Mesothelial cell of epicardium (in vitro differentiated cells): ENCODE measurements at places on chromosomes 6 and 20. TPM values are rescaled to one million over a fixed set of nuclear protein-coding genes. Genes with fewer than 3 reads are reported as not detected.

- H3K4me3 ChIP-seq: no peak overlapping the region
- no peaks in the 10 kb centered on the region for H3K36me3 ChIP-seq
- no peaks in the 10 kb centered on the region for H3K27me3 ChIP-seq
- H3K4me1 ChIP-seq: peaks cover 25% of the 10 kb centered on the region
Observed at GRCh38 chr6:54903884-54904283, 57.3 kb downstream of the FAM83B start.

DNA sequence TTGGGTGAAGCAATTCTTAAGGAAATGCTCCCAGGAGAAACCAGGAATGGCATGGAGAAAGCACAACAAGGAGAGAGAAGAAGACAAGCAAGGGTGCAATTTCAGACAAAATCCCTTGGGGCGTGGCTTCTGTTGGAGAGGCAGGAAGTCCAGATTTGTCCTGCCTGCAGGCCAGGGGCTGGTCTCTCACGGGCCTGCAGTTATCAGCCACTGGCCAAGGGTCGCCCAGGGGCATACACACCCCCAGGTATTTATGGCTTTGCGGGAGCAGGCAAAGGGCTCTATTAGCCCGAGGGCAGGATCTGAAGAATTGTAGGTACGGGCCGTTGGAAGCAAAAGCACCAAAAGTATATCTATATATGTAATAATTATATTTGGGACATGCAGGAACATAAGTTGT, 87.7 kb downstream of the IYD start:
- no peak overlapping the region for H3K4me3 ChIP-seq
- H3K4me1 ChIP-seq: peaks cover 22% of the 10 kb centered on the region
- H3K27me3 ChIP-seq: no peaks in the 10 kb centered on the region

- H3K27me3 ChIP-seq: peaks cover 47% of the 10 kb centered on the region
- H3K36me3 ChIP-seq: no peaks in the 10 kb centered on the region
- no peak overlapping the region for H3K4me3 ChIP-seq
- no peaks in the 10 kb centered on the region for H3K4me1 ChIP-seq
- H3K27ac ChIP-seq: no peak overlapping the region
Observed at GRCh38 chr6:40542175-40542764, 44.9 kb downstream of the LRFN2 start.

GRCh38 chr6:11218102-11218442, 14.4 kb downstream of the NEDD9 start:
- H3K27ac ChIP-seq: no peak overlapping the region
- H3K4me3 ChIP-seq: no peak overlapping the region
- H3K4me1 ChIP-seq: peaks cover 93% of the 10 kb centered on the region
- no peak for DNase-seq

DNA sequence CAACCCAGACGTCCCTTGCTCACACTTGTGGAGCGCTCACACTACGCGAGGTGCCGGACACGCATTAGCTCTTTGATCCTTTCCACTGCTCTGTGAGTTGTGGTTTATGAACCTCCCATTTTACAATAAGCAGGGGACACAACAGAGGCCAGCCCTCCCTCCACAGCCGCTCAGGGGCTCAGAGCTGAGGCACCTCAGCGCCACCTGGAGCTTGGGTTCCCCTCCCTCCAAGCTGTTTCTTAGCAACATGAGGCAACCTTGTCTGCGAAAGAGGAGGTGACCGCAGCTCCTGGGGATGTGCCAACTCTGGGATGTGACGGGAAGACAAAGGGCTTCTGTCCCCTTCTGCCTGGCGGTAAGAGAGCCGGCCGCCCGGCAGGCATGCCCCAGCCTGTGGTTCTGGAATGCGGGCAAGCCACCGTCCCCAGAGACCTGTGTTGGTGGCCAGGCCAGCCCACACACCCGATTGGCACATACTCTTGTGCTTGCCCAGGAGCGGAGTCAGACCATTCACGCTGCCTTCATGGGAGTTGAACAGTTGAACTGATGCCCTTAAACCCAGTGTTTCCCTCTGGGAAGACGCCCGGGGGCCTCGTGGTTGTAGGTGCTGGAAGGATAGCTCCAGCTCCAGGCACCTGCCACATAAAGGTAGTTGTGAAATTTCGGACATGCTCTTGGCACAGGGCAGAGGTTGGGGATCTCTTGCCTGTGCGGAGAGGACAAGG, 44.5 kb downstream of the RBM38 start:
- H3K4me3 ChIP-seq: no peak overlapping the region
- DNase-seq: peak; percentile 66
- peaks cover 14% of the 10 kb centered on the region for H3K4me1 ChIP-seq
- no peak overlapping the region for H3K27ac ChIP-seq

GRCh38 chr6:6230286-6230685, 90.2 kb downstream of the F13A1 start:
- H3K27ac ChIP-seq: no peak overlapping the region
- no peak for DNase-seq
- H3K36me3 ChIP-seq: no peaks in the 10 kb centered on the region
- peaks cover 47% of the 10 kb centered on the region for H3K27me3 ChIP-seq
- H3K4me1 ChIP-seq: no peaks in the 10 kb centered on the region

DNA sequence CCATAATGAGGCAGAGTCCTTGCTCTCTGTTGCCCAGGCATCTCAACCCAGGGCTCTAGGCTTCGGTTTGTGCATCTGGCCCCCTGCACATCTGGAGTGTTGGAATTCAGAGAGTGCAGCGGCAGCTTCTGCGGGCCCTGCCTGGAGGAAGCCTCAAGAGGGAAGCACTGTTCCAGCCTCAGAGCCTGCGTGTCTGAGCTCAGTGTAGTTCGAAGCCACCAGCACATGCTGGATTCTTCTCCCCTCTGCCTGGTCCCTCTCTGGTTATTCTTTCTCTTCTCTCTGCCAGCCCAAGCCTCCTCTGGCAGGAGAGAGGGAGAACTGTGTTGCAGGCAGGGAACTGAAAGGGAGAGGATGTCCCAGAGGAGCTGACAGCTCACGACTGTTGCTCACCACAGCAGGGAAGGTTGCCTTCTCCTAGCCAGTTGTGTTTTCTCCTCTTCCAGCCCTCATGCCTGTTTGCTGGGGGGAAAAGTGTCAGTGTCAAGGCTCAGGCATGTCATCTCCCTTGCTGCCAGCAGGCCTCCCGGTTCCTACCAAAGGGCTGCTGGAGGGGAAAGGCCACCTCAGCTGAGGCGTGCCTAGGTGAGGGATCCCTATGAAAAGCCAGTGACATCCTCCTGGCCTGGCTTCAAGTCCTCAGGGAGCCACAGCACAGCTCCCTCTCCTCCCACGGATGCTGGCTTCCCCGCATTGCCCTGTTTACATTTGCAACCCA, 126.0 kb upstream of the LRFN2 start:
- no peak overlapping the region for H3K27ac ChIP-seq
- H3K4me1 ChIP-seq: peaks cover 10% of the 10 kb centered on the region
- DNase-seq: no peak

- no peak for DNase-seq
- peaks cover 38% of the 10 kb centered on the region for H3K36me3 ChIP-seq
- H3K4me3 ChIP-seq: no peak overlapping the region
- peaks cover 7% of the 10 kb centered on the region for H3K4me1 ChIP-seq
Observed at GRCh38 chr20:62135573-62136266, 7.5 kb downstream of the PSMA7 start.

DNA sequence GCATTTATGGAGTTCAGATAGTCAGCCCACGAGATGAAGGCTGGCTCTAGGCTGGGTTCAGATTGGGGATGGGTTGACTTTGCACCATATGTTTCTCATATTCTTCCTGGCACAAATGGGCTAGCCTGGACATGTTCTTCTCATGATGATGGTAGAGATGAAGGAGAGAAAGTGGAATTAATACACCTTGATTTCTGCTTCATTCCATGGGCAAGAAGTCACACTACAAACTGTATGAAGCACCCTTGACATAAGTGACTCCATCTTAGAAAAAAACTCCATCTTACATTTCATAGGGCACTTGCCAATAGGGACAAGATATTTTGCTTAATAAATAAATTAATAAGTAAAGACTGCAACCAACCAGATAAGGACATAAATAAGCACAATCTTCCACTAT, 12.0 kb upstream of the CD83 start:
- H3K4me1 ChIP-seq: no peaks in the 10 kb centered on the region
- no peaks in the 10 kb centered on the region for H3K36me3 ChIP-seq
- H3K27ac ChIP-seq: no peak overlapping the region
- DNase-seq: no peak

DNA sequence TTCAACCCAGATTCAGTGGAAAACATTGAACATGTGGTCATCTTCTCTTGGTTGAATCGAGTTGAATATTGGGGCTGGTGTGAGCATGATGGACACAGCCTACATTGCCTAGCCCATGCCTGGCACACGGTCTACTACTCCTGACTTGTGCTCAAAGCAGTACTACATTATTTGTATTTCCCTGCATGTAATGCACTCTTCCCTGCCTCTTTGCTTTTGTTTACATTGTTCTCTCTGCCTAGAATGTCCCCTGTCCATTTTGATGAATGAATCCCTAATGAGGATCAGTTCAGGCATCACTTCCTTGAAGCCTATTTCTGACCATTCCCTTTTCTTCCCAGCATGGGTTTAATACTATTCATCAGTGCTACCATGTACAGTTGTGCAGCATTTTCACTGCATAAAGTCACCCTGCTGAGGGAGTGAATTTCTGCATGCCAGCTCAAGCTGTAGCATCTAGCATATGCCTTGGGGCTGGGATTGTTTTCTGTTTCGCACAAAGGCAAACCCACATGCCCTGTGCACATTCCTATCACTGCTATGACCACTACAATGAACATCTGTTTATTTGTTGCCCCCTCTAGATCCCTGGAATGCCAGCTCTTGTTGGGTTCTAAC, 75.3 kb upstream of the CCN6 start:
- H3K36me3 ChIP-seq: no peaks in the 10 kb centered on the region
- H3K27me3 ChIP-seq: no peaks in the 10 kb centered on the region
- H3K4me3 ChIP-seq: no peak overlapping the region
- no peak for DNase-seq
- peaks cover 49% of the 10 kb centered on the region for H3K4me1 ChIP-seq

DNA sequence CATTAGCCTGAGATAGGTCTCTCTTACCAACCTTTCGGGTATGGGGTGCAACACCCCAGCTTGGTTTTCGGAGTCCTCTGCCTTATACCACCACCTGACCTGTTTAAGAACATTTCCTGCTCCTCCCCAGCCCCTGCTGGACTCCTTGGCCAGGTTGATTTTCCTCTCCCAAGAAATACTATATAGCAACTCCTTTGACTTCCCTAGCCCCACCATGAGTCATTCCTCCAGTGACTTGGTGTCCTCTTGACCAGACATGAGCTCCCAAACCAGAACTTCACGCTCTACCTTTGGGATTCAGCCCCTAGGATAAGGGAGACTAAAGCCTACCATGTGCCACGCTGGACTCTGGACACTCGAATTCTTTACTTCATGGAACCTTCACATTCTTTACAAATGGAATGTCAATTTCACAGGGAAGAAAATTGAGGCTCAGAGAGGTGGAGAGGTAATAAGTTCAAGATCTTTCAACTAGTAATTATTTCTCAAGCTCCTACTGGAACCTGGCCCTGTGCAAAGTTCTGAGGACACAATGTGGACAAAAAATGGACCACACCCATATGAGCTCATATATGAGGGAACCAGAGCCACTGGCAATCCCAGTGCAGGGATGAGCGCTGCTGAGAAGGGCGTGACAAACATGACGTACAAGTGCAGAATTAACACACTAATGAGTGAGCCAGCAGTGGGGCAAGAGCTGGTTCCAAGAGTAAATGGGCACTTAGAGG, 48.2 kb downstream of the SIRPA start:
- peaks cover 41% of the 10 kb centered on the region for H3K27me3 ChIP-seq
- H3K36me3 ChIP-seq: no peaks in the 10 kb centered on the region
- peaks cover 30% of the 10 kb centered on the region for H3K4me1 ChIP-seq
- H3K27ac ChIP-seq: no peak overlapping the region

DNA sequence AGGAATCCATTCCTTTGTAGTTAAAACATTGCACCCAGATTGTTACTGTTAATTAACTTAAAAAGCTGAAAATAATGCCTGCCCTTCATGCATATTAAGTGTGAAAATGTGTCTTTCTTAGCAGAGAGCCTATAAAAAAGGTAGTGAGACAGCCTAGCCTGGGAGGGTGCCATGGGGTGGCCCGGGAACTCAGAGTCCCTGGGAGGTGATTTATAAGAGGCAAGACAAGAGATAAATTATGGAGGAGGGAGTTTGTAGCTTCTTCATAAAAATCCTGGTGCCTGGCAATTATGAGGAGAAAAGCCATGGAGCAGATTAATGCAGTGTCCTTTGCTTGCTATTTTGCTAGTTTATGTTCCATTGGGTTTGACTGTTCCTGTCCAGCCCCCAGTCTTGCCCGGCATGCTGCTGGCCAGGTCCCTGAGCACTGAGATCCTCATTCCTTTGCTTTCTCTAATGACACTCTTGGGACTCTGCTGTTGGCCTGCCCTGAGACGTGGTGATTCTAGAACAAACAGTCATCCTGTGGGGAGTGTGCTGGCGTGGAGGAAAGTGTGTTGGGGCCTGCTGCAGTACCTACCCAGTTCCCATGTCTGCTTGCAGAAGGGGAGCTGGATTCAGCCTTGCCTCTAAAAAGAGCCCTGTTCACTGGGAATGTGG, 4.2 kb downstream of the MLN start:
- H3K27ac ChIP-seq: no peak overlapping the region
- peaks cover 5% of the 10 kb centered on the region for H3K4me1 ChIP-seq
- DNase-seq: no peak
- H3K27me3 ChIP-seq: peaks cover 43% of the 10 kb centered on the region
- H3K4me3 ChIP-seq: no peak overlapping the region
- no peaks in the 10 kb centered on the region for H3K36me3 ChIP-seq

GRCh38 chr6:135093578-135093977, 39.0 kb upstream of the HBS1L start:
- peaks cover 36% of the 10 kb centered on the region for H3K27me3 ChIP-seq
- no peaks in the 10 kb centered on the region for H3K4me1 ChIP-seq
- DNase-seq: no peak
- H3K36me3 ChIP-seq: no peaks in the 10 kb centered on the region
- H3K4me3 ChIP-seq: no peak overlapping the region
- no peak overlapping the region for H3K27ac ChIP-seq

- DNase-seq: no peak
- no peaks in the 10 kb centered on the region for H3K36me3 ChIP-seq
- H3K4me3 ChIP-seq: no peak overlapping the region
- peaks cover 21% of the 10 kb centered on the region for H3K4me1 ChIP-seq
- H3K27ac ChIP-seq: no peak overlapping the region
Observed at GRCh38 chr6:62354261-62354660, 68.2 kb upstream of the KHDRBS2 start.

GRCh38 chr6:125814481-125814880, 23.7 kb downstream of the NCOA7 start:
- H3K4me1 ChIP-seq: peaks cover 76% of the 10 kb centered on the region
- no peaks in the 10 kb centered on the region for H3K36me3 ChIP-seq
- DNase-seq: no peak
- H3K4me3 ChIP-seq: no peak overlapping the region
- H3K27ac ChIP-seq: peak overlapping the region; percentile 74

- H3K27ac ChIP-seq: no peak overlapping the region
- H3K4me3 ChIP-seq: no peak overlapping the region
- no peak for DNase-seq
Observed at GRCh38 chr6:105691971-105692370, 289.1 kb upstream of the PREP start.

Gene SOBP
- total RNA-seq: 7.6 to 8.8 TPM (median 7.6 TPM) in 3 replicates

Gene SLC32A1
- not detected in 3 replicates for total RNA-seq

Gene SRC
- total RNA-seq: 81.2 to 85.2 TPM (median 81.3 TPM) in 3 replicates

Gene TNFRSF21
- 23.8 to 25.0 TPM (median 24.2 TPM) in 3 replicates for total RNA-seq

Gene DEFB119
- not detected in 3 replicates for total RNA-seq

Gene NEDD9
- 25.5 to 28.6 TPM (median 27.4 TPM) in 3 replicates for total RNA-seq

Gene C20orf204
- 2.8 to 4.2 TPM (median 3.2 TPM) in 3 replicates for total RNA-seq

Gene EFCAB8
- 0.11 to 0.51 TPM (median 0.47 TPM) in 3 replicates for total RNA-seq

Gene CAP2
- 14.1 to 15.6 TPM (median 15.0 TPM) in 3 replicates for total RNA-seq

Gene CDSN
- total RNA-seq: not detected in 3 replicates

Gene SIM1
- not detected in 3 replicates for total RNA-seq
